ENCODE measurements at places on chromosomes 5 and 9. TPM values are rescaled to one million over a fixed set of nuclear protein-coding genes. Genes with fewer than 3 reads are reported as not detected.

WDR38 gene
- 0.33 TPM for total RNA-seq

ALDH7A1 gene
- 57.3 TPM for total RNA-seq

GRCh38 chr9:131278702-131279111 lies 2.4 kb upstream of the FAM78A start:
- no peak overlapping the region for H3K27ac ChIP-seq
- no peak overlapping the region for H3K4me3 ChIP-seq
- no peaks in the 10 kb centered on the region for H3K27me3 ChIP-seq
- H3K36me3 ChIP-seq: no peaks in the 10 kb centered on the region
- H3K4me1 ChIP-seq: peaks cover 17% of the 10 kb centered on the region
- no peak for DNase-seq

DNA sequence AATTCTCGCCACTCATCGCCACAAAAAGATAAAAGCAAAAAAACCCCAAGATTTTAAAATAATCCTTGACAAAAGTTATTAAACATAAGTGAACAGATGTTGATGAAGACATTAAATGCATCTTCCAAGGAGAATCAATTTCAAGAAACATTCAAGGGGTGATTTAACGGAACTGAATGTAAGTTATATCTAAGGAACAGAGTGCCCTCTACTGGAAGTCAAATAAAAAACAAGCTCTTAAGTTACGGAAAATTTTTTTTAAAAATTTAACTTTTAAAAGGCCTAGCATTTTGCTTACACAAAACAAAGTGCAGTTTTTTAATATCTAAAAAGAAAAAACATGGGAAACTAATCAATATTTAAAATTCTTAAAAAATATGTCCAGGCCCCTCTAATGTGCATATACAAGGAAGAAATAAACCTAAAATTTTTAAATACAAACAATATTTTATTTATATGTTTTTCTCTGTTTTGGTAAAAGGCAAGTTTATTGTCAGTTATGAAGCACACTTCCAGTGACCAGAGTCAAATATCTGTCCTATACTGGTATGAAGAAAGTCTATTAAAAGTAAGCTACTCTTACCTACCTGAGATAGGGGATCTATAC lies 28.0 kb downstream of the TEX10 start:
- no peaks in the 10 kb centered on the region for H3K27me3 ChIP-seq
- H3K36me3 ChIP-seq: peaks cover 7% of the 10 kb centered on the region

- no peaks in the 10 kb centered on the region for H3K4me1 ChIP-seq
- H3K36me3 ChIP-seq: no peaks in the 10 kb centered on the region
- no peaks in the 10 kb centered on the region for H3K27me3 ChIP-seq
- no peak overlapping the region for H3K27ac ChIP-seq
These were observed 266.9 kb downstream of the ARHGAP26 start for GRCh38 chr5:143037071-143037470.

GRCh38 chr9:120394058-120394669 lies 185.8 kb downstream of the CDK5RAP2 start:
- peaks cover 50% of the 10 kb centered on the region for H3K36me3 ChIP-seq
- DNase-seq: no peak
- H3K27ac ChIP-seq: no peak overlapping the region
- no peaks in the 10 kb centered on the region for H3K4me1 ChIP-seq
- H3K4me3 ChIP-seq: no peak overlapping the region
- no peaks in the 10 kb centered on the region for H3K27me3 ChIP-seq

All from thyroid gland (tissue), 4 donors.